Activated CD4-positive, alpha-beta T cell treated with anti-CD3 and anti-CD28 coated beads, Interleukin-2, amount 10 ng/mL, durations not matched to agents 7 days and 5 days (primary cell): ENCODE measurements at places on chromosomes 7 and 10.

GRCh38 chr7:147519062-147519461 is 1071.5 kb upstream of the C7orf33 start:
- no peak for DNase-seq

DNA sequence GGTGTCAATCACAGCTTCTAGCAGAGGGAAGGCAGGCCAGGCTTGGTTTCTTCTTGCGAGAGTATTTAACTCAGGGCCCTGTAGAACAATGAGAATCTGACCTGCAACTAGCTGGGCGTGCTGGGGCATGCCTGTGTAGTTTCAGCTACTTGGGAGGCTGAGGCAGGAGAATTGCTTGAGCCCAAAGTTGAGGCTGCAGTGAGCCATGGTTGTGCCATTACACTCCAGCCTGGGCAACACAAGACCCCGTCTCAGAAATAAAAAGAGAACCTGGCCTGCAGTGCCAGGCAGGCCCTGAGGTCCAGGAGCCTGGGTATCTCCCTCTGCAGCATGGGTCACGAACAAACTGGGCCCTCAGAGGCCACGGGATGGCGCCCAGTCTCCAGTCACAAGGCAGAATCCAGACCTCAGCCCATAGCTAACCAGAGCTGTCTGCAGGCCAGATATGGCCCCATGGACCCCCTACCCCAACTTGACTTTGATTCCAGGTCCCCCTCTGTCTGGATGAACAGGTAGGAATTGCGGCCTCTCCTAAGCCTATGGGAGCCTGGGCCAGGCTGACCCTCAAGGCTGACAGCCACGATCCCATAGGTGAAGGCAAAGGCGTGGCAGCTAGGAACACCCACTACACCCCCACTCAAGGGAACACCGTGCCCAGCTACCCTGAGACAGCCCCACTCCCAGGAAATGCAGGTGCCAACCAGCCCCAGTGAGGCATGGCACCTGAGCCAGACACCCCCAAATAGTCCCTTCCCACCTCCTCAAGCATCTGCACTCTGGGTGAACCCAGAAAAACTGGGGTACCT is 102.7 kb upstream of the TNRC18 start:
- DNase-seq: peak; percentile 29

DNA sequence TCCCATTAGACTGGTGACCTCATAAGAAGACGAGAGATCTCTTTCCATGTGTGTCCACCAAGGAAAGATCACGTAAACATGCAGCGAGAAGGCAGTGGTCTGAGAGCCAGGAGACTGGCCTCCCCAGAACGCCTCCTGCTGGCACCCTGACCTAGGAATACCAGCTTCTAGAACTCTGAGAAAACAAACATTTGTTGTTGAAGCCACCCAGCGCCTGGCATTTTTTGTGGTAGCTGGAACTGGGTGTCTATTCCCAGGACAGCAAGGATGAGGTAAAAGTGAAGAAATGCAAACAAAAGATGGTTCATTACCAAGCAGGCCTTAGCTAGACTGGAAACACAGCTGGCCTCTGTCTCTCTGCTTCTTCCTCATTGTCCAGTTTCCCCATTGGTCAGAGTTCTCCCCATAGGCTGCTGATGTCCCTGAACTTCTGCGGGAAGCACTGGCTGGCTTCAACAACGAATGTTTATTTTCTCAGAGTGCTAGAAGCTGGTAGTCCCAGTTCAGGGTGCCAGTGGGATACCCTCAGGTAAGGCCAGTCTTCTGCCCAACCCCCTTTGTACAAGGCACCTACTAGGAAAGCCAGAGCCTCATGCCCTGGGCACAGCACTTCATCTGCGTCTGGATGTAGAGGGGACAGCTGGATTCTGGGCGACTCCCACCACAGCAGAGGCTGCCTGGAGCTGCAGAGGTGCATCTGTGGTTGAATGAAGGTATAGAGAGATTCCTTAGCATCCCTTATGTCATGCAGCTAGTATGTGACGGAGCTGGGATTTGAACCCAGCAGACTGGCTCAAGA is 304.9 kb downstream of the TCERG1L start:
- no peak for DNase-seq

DNA sequence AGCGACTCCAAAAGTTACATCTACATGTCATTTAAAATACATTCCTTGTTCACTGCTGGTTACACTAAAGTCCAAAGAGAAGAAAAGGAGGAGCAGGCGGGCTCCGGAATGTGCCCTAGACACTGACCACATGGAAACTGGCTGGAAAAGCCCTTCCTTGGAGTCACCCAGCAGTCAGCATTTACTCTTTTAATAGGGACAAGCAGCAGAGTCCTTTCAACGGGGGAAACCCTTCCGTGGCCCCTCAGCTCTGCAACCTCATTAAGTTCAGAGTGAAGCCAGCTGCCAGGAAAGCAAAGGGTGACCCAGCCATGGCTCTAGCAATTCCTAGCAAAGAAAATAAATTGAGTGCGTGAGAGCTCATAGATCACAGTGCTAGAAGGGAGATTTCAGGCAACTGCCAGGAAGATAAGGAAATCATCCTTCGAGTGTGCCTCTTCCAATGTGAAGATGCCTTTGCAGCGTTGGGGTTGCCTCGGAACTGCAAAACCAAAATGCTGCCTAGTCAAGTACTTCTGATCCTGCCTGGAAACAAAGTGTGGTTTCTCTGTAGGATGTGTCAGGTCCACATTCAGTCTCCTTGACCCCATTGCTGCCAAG is 101.6 kb downstream of the SORBS1 start:
- DNase-seq: no peak

DNA sequence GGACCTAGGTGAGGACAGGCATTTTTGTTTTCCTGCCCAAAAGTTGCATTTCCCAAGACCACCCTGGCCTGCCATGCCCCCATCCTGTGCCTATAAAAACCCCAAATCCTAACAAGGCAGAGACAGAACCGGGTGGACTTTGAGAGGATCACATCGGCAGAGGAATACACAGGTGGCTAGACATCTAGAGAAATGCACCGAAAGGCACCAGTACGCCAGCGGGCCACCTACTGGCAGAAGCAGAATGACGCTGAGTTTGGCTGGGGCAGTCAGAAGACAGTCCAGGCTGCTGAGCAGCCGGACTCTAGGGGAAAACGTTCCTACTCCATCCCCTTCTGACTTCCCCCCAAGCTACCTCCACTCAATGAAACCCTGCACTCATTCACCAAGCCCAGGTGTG is 2.8 kb downstream of the AKR1C4 start:
- DNase-seq: no peak

- DNase-seq: no peak
These were observed 27.4 kb downstream of the MYOF start for GRCh38 chr10:93454736-93455135.

DNA sequence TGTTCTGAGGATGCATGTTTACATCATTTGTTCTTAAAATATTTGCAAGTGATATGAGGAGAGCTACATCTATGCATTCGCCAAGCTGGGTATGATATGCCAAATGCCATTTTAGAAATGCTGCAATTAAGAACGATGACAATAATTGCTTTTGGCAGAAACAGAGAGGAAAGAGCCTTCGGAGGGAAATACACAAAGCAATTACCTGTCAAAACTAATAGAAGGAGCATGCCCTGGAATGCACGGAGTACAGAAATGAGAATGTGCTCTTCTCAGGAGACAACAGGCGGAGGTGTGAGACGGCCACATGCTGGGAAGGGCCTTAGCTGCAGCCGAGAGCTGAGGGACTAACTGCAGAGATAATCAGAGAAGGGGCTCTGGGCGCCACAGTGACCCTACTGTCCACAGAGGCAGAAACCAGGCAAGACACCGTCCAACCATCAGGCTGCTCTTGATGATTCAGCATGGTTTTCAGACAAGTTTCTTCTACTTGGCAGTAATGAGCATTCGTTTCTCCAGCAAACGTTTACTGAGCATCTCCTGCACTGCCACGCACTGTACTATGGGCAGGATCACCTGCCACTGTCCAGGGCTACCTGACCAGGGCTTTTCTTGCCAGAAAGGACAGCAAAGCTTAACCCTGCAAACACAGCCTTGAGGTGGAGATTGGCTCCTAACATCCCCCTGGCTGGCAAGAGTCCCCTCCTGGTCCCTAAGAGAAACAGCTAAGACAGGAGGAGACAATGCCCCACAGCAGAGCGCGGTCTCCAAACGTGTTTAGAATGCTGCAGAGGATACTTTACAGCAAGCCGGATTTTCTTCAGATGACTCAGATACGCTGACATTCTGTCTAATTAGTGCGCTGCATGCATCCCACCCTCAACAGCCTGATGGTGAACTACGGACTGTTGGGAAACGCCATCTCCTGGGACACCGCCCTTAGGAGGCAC is 18.1 kb downstream of the VIPR2 start:
- no peak for DNase-seq
